ENCODE measurements at places on chromosomes 6 and 20. TPM values are rescaled to one million over a fixed set of nuclear protein-coding genes. Genes with fewer than 3 reads are reported as not detected.

The CCM2L gene
- not detected for polyA plus RNA-seq

The FAM229B gene
- polyA plus RNA-seq = 23.2 TPM

The LRRN4 gene
- polyA plus RNA-seq = 0.11 TPM

The PKIB gene
- 5.6 TPM for polyA plus RNA-seq

The ABHD16B gene
- polyA plus RNA-seq = 0.05 TPM

The CRYBG1 gene
- polyA plus RNA-seq = 0.32 TPM

The PNLDC1 gene
- not detected for polyA plus RNA-seq

The SLC13A3 gene
- polyA plus RNA-seq = 3.9 TPM

The DOK5 gene
- 2.8 TPM for polyA plus RNA-seq

The RPS6KA2 gene
- 31.3 TPM for polyA plus RNA-seq

The CLPSL2 gene
- not detected for polyA plus RNA-seq

The LST1 gene
- not detected for polyA plus RNA-seq

The UBD gene
- not detected for polyA plus RNA-seq

The MAD2L1BP gene
- 50.2 TPM for polyA plus RNA-seq

The OR2J3 gene
- polyA plus RNA-seq = not detected

The RUNX2 gene
- polyA plus RNA-seq = 4.7 TPM

The ECT2L gene
- not detected for polyA plus RNA-seq

The VIP gene
- polyA plus RNA-seq = not detected

The TCP11 gene
- polyA plus RNA-seq = 0.30 TPM

The DCDC2 gene
- polyA plus RNA-seq = not detected

The TRIM38 gene
- 3.3 TPM for polyA plus RNA-seq

The RALY gene
- polyA plus RNA-seq = 123 TPM

The CHRNA4 gene
- not detected for polyA plus RNA-seq

The RNF217 gene
- polyA plus RNA-seq = 11.7 TPM

The CFAP61 gene
- polyA plus RNA-seq = 0.07 TPM

The SLC17A2 gene
- not detected for polyA plus RNA-seq

The SCRT2 gene
- not detected for polyA plus RNA-seq

The BCKDHB gene
- polyA plus RNA-seq = 11.2 TPM

The CNR1 gene
- not detected for polyA plus RNA-seq

The THEMIS gene
- not detected for polyA plus RNA-seq

The YTHDF1 gene
- 22.6 TPM for polyA plus RNA-seq

The CRIP3 gene
- polyA plus RNA-seq = not detected

The OPN5 gene
- polyA plus RNA-seq = not detected

The NFATC2 gene
- 0.44 TPM for polyA plus RNA-seq

The SLC26A8 gene
- not detected for polyA plus RNA-seq

The NEURL2 gene
- polyA plus RNA-seq = 2.0 TPM

The NR2E1 gene
- polyA plus RNA-seq = not detected

The FAM209B gene
- 0.32 TPM for polyA plus RNA-seq

The SLC4A11 gene
- 0.95 TPM for polyA plus RNA-seq

The UNC5CL gene
- not detected for polyA plus RNA-seq

The EEF1A2 gene
- polyA plus RNA-seq = 3.2 TPM

The PTCRA gene
- not detected for polyA plus RNA-seq

The C6orf118 gene
- polyA plus RNA-seq = not detected

The AIF1 gene
- polyA plus RNA-seq = not detected

The HLA-DRB5 gene
- not detected for polyA plus RNA-seq

The CST5 gene
- not detected for polyA plus RNA-seq

The PDE7B gene
- 7.8 TPM for polyA plus RNA-seq
